ENCODE measurements at places on chromosomes 6 and 20. TPM values are rescaled to one million over a fixed set of nuclear protein-coding genes. Genes with fewer than 3 reads are reported as not detected.

The APCDD1L gene
- total RNA-seq: not detected

The KIF6 gene
- total RNA-seq: 1.3 TPM

DNA sequence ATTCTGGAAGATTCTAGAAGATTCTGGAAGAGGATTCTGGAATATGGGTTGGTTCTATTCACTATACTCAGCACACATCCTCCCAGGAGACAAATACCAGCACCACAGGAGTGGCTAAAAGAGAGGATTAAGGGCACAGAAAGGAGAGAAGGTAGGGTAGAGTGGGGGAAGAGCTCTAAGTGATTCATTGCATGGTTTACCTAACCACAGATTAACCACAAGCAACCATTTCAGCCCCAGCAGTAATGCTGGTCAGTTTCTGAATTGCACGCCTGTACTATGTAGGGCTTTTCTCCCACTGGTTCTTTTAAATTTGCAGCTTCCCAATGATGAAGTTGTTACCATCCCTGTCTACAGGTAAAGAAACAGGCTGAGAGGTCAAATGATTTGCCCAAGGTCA lies 192.7 kb upstream of the PMEPA1 start:
- DNase-seq: no peak

DNA sequence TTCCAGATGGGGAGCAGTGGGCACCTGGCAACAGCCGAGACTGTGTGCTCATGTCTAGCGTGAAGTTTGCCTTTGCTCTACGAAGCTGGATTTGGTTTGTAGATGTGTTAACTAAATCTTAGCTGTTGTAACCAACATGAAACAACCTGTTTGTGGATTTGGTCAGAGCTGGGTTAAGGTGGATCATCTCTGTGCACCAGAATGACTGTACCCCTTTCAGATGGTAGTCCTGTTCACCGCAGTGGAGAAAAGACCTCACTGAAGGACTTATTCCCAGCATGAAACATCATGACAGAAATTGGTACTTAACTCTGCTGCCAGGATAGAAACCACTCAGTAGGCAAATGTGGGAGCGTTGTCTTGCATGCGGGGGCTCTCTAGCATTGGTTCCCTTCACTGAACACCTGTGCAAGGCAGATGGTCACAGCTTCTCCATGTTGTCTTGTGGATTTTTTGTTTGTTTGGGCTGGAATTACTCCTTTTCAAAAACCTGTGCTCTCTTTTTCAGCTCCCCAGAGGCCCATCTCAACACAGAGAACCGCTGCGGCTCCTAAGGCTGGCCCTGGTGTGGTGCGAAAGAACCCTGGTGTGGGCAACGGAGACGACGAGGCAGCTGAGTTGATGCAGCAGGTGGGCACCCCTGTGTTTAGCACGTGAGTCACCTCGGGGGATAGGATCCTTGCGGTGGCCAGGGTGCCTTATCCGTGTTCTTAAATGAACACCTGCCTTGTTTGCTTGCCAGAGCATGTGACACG lies 19.3 kb upstream of the EFCAB8 start:
- no peak for DNase-seq

GRCh38 chr6:28943223-28943556 lies 19.4 kb upstream of the TRIM27 start:
- no peak for DNase-seq

DNA sequence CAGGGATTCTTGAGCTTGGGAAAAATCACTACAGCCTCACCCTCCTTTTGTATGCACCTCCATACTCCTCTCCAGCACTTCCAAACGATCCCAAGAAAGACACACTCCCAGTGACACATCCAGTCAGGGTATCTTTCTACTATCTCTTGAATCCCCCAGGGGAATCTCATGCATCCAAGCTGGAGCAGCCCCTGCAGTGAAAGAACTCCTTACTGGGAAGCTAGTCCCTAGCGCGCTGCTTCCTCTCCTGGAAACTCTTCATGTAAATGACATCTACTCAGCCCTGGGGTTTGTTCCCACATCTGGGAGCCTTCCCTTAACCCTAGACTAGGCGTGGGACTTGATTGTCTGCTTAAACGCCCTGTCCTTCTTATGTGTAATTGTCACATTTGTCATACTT lies 329.1 kb upstream of the QKI start:
- DNase-seq: no peak
